ENCODE measurements at places on chromosomes 11 and 22. TPM values are rescaled to one million over a fixed set of nuclear protein-coding genes. Genes with fewer than 3 reads are reported as not detected.
A peak's percentile ranks its signal among the peaks of the same experiment; 100 is the strongest.

The SLC17A6 gene
- not detected for total RNA-seq

The SLCO2B1 gene
- 13.1 TPM for total RNA-seq

The TCN1 gene
- 42.6 TPM for total RNA-seq

DNA sequence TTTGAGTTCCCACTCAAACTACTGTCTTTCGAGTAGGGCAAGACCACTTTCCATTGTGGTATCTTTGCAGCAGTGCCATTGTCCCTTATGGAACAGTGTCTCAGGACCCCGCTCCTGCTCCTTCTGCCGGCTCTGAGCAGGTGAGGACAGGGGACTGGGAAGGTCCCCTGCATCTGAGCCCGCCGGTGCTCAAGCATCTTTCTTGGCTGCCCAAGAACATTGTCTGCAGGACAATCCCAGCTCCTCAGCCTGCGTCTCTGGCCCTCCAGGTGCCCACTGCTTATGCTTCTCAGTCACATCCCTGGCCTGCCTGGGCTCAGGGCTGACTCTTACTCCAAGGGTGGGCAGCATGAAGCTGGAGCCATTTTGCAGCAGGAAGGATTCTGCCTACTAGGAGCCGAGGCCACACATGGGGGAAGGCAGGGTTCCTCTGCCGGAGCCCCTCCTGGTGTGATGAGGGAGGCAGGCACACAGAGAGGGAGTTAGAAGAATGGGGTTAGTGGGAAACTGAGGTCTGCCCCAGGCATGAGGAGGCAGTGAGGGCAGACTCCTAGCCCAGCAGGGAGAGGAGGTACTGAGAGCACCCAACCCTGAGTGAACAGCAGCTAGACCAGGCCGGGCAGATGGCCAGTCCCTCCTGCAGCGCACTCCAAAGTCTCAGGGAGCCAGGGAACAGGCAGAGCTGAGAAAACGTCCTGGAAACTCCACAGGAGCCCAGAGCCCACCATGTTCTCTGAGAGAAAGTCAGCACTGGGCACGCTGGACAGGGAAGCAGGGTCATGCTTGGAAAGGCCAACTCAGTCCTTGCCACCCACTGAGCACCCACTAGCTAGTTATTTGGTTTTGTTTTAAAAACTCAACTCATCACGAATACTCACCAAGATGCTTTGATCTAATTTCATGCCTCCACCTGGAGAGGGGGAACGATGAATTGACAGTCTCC, 7.5 kb upstream of the PPARA start:
- peaks cover 9% of the 10 kb centered on the region for H3K4me1 ChIP-seq
- no peak overlapping the region for H3K4me3 ChIP-seq
- no peaks in the 10 kb centered on the region for H3K36me3 ChIP-seq
- no peak for DNase-seq

- H3K36me3 ChIP-seq = no peaks in the 10 kb centered on the region
- peak overlapping the region; percentile 45 for H3K27ac ChIP-seq
- DNase-seq = no peak
- H3K4me1 ChIP-seq = peaks cover 12% of the 10 kb centered on the region
- no peaks in the 10 kb centered on the region for H3K27me3 ChIP-seq
- H3K4me3 ChIP-seq = no peak overlapping the region
Observed at GRCh38 chr11:111370902-111371578, 8.0 kb downstream of the POU2AF1 start.

- H3K4me3 ChIP-seq = no peak overlapping the region
- H3K27ac ChIP-seq = no peak overlapping the region
- DNase-seq = no peak
- H3K4me1 ChIP-seq = peaks cover 17% of the 10 kb centered on the region
- no peaks in the 10 kb centered on the region for H3K36me3 ChIP-seq
- no peaks in the 10 kb centered on the region for H3K27me3 ChIP-seq
Observed at GRCh38 chr22:39932918-39933649, 27.1 kb upstream of the TMA7B start.

- H3K27me3 ChIP-seq = no peaks in the 10 kb centered on the region
- H3K27ac ChIP-seq = peak overlapping the region; percentile 97
- no peak for DNase-seq
- H3K36me3 ChIP-seq = no peaks in the 10 kb centered on the region
- H3K4me3 ChIP-seq = peak overlapping the region; percentile 90
- peaks cover 23% of the 10 kb centered on the region for H3K4me1 ChIP-seq
Observed at GRCh38 chr11:118434553-118435289, 1.6 kb upstream of the KMT2A start.

- H3K36me3 ChIP-seq = peaks cover 12% of the 10 kb centered on the region
- H3K27me3 ChIP-seq = no peaks in the 10 kb centered on the region
- no peaks in the 10 kb centered on the region for H3K4me1 ChIP-seq
Observed at GRCh38 chr22:44172370-44173108, 8.2 kb upstream of the PARVG start.

GRCh38 chr11:64925536-64926436, 1.3 kb downstream of the PPP2R5B start:
- H3K36me3 ChIP-seq = peaks cover 47% of the 10 kb centered on the region
- no peak overlapping the region for H3K27ac ChIP-seq
- H3K4me3 ChIP-seq = peak overlapping the region; percentile 99
- H3K27me3 ChIP-seq = no peaks in the 10 kb centered on the region
- no peak for DNase-seq

DNA sequence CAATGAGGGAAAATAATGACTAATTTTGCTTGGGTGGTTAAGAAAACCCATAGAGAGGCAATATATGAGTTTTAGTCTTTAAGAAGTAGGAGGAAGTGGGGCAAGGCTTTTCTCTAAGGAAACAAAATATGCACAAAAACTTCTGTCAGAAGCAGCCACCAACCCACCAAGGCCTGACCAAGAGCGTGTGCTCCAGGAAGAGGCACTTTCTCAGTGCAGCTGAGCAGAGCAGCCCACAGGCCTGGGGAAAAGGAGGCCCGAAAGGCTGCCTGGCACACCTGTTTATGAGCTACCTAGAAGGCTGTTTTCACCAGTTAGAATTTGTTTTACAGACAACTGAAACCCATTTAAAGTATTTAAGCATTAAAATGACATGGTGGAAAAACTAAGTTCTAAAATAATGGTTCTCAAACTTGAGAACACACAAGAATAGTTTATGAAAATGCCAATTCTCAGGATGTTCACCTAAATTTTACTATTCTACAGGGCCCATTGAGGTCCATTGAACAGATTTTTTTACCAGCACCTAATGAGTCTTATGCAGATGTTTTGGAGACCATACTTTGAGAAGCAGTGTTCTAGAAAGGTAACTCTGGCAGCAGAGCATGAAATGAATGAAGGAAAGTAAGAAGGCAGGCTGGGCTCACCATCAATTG, 160.5 kb upstream of the DDI1 start:
- no peak overlapping the region for H3K27ac ChIP-seq
- no peaks in the 10 kb centered on the region for H3K27me3 ChIP-seq
- H3K4me1 ChIP-seq = no peaks in the 10 kb centered on the region
- DNase-seq = no peak

- H3K4me3 ChIP-seq = no peak overlapping the region
- no peak for DNase-seq
- H3K36me3 ChIP-seq = no peaks in the 10 kb centered on the region
- H3K27ac ChIP-seq = no peak overlapping the region
- H3K27me3 ChIP-seq = no peaks in the 10 kb centered on the region
Observed at GRCh38 chr11:27996066-27996465, 111.9 kb downstream of the KIF18A start.

- H3K36me3 ChIP-seq = peaks cover 4% of the 10 kb centered on the region
- no peaks in the 10 kb centered on the region for H3K4me1 ChIP-seq
- H3K27ac ChIP-seq = no peak overlapping the region
Observed at GRCh38 chr22:46972901-46973831, 210.7 kb downstream of the TBC1D22A start.

GRCh38 chr11:92753161-92753560, 216.3 kb upstream of the MTNR1B start:
- no peaks in the 10 kb centered on the region for H3K4me1 ChIP-seq
- H3K4me3 ChIP-seq = no peak overlapping the region
- H3K27me3 ChIP-seq = no peaks in the 10 kb centered on the region
- no peak overlapping the region for H3K27ac ChIP-seq

DNA sequence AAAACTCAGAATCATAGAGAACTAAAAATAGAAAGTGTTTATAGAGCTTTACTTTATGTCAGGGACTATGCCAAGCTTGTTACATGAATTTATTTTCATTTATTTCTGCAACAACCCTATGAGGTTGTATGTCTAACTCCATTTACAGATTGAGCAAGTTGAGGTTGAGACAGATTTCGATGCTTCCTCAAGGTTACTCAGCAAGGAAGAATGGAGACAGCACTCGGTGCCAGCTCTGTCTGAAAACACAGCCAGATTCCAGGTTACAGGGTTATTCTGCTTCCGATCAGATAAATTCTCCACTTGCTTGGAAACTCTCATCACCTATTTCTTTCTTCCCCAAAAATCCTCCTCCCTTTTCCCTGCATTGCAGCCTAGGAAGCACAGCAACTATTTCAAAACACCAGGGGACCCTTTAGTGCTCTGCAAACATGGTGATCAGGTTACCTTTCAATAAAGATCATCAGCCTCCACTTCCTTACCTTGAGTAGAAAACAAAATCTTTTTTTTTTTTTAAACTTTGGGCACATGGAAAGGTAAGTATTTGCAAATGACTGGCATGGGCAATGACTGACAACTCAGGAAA, 7.0 kb downstream of the MMP3 start:
- H3K4me3 ChIP-seq = no peak overlapping the region
- H3K4me1 ChIP-seq = no peaks in the 10 kb centered on the region
- no peaks in the 10 kb centered on the region for H3K36me3 ChIP-seq
- no peak for DNase-seq
- H3K27ac ChIP-seq = no peak overlapping the region
- no peaks in the 10 kb centered on the region for H3K27me3 ChIP-seq

Data from esophagus squamous epithelium (tissue), 5 donors.